ENCODE measurements at places on chromosomes 7 and 10. TPM values are rescaled to one million over a fixed set of nuclear protein-coding genes. Genes with fewer than 3 reads are reported as not detected.

DNA sequence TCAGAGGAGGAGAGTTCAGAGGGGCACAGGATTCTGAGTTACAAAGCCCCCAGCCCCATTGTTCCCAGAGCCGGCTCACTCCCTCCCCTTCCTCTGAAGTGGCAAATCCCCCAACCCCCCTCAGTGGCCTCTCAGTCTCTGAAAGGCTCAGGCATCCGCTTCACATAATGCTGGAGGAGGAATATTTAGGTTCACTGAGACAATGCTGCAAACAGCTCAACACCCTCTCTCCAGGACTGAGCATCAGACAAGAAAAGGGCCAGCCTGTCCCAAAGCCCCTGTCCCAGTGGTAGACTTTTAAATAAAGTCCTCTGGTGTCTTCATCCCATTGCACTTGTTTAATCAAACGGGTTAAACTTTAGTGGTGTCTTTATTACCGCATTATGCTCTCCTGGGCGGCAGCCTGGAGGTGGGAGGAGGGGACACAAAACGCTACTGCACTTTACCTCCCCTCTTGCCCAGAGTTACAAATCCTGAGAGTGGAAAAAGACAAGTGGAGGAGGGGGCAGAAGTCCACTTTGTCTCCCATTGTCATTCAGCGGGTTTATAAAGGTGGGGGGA lies 257.9 kb downstream of the FGFR2 start:
- DNase-seq: no peak

GRCh38 chr7:7077945-7078344 lies 104.4 kb upstream of the C1GALT1 start:
- DNase-seq: no peak

GRCh38 chr10:1686491-1686749 lies 50.9 kb downstream of the ADARB2 start:
- no peak for DNase-seq

GRCh38 chr7:22647451-22648257 lies 79.3 kb upstream of the IL6 start:
- no peak for DNase-seq

GRCh38 chr7:80640846-80641245 lies 2.4 kb downstream of the CD36 start:
- no peak for DNase-seq

- no peak for DNase-seq
Measured at GRCh38 chr7:66178258-66178657, 26.9 kb upstream of the TPST1 start.

GRCh38 chr10:30973737-30974136 lies 57.9 kb downstream of the ZNF438 start:
- DNase-seq: no peak

DNA sequence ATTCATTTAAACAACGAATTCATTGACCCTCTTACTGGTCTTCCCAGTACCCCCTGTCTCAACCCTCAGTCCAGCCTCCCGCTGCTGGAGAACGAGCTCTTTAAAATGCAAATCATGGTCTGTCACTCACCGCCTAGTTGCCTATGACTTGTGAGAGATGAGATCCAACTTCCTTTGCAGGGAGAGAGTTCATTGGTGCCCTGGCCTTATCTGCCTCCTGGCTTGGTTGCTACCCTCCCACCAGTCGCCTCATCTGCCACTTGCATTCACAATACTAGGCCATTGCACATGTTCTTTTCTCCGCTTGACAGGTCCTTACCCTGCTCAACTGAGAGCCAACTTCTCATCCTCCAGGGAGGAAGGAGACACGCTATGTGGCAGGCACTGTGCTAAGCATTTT lies 54.0 kb upstream of the MXI1 start:
- peak; percentile 68 for DNase-seq

DNA sequence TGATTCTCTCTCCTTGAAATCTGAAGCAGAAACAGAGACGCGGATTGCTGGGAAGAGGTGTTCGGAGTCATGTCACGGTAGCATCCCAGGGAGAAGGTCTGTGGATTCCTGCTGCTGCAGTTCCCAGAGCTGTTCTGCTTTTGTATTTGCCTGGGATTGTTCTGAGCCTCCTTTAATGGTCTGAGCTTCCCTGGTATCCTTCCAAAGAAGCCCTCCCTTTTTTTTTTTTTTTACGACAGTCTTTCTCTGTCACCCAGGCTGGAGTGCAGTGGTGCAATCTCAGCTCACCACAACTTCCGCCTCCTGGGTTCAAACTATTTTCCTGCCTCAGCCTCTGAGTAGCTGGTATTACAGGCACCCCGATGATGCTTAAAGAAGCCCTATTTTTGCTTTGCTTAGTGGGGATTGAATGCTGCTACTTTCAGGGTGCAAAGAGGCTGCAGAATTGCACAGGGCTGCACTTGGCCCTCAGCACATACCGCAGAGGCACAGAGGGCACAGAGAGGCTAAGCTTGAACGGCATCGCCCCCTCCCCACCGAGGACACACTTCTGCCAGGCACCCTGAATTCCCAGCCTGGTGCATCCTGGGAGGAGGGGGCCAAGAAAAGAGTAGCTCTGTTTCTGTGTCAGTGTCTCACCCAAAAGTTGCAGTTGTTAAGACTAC lies 208.6 kb upstream of the GALNT17 start:
- no peak for DNase-seq

GRCh38 chr10:113801569-113801968 lies 50.1 kb downstream of the PLEKHS1 start:
- DNase-seq: no peak

GRCh38 chr10:128186959-128187787 lies 61.0 kb upstream of the MKI67 start:
- no peak for DNase-seq

GRCh38 chr10:26937371-26937770 lies 76.6 kb upstream of the ABI1 start:
- DNase-seq: no peak

DNA sequence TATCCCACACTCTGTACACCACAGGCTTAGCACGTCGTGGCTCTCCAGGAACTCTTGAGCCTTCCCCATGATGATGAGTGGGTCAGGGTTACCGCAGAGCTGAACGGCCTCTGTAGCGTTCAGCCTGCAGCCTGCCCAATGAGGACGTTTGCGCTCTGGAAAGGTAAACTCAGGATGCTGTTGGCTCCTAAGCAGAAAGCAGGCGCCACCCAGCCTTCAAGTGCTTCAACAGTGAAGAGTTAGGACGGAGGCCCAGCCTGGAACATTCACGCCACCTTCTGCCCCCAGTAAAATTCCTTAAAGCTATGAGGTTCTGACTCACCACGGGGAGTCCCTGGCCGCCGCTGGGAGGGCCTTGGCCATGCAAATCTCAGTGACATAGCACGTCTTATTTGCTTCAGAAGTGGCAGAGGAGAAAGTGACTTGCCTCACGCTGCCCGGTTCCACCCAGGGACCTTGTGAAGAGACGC lies 161.5 kb upstream of the SH2B2 start:
- peak; percentile 67 for DNase-seq

DNA sequence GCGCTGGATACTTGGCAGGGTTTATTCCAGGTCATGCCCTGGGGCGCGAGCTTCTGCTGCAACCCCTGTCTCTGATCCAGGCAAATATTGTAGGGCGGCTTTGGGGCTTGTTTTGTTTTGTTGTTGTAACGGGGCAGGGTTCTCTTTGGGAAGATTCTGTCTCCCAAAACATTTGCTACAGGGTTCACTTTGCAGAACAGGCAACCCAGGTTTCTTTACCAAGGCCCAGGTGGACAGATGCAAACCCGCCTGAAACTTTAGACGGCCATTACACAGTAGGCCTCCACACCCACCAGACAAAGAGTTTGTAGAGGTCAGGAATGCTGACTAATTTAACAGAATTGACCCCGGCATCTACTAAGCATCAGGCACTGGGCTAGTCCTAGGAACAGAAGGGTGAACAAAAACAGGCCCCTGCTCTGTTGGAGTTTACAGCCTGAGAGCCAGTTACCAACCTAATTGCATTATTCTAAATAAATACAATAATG lies 567 bp upstream of the CDCA7L start:
- no peak for DNase-seq

DNA sequence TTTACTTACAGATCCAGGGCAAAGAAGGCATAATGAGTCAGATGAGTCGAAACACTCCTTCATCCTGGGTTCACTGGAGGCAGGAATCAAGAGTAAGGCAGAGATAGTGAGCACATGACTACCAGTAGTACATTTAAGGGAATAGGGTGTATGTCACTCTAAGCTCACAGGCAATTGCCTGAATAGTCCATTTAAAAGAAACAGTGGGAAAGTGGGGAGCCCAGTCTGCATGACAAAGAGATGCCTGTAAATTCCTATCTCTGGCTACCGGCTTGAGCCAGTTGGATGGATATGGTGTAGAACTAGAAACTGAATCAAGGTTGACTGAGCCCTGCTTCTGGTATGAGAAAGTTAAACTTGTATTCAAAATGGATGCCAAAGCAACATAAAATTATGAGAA lies 861.5 kb upstream of the ZWINT start:
- no peak for DNase-seq

- DNase-seq: no peak
Measured at GRCh38 chr10:9707216-9707615, 1310.5 kb upstream of the CELF2 start.

DNA sequence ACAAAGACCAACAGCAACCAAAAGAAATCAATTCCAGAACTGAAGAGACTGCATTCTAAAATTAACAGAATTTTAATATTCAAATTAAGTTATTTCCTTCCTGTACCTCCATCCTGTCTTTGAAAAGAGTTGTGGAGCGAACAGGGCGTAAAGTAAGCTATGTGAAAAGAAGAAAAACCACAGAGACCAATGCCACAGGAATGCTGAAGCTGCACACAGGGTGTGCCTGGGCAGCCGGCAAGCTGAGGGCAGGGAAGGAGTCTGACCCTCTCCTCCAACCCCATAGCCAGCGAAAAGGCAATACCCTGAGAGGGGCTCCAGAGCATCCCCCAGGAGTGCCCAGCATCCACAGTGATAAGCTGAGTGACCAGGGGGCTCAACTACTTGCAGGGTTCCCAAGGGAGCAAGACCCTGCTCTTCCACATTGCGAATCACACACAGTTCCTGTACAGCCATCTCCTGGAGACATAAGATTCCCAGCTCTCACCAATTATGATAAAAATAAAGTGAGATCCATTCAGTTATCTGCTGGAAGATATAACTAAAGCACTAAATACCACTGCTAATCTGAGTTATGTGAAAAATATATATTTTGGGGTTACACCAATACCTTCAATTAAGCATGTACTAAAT lies 93.8 kb downstream of the PARD3 start:
- no peak for DNase-seq

DNA sequence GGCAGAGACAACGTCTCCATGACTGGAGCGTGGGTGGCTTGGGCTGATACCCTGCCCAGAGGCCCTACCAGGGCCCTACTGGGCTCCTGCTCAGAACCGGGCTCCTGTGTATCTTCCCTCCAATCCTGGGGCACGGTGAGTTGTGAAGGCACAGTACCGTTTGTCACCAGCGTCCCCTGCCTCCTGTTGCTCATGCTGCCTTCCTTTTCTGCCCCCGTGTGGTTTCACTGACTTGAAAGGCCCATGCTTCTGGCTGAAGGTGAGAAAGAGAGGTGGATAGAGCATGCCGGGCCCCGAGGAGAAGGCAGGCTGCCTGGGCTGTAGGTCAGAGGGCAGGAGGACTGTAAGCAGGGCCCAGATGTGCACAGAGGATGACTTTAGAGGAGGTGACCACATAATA lies 9.1 kb upstream of the DMBT1 start:
- no peak for DNase-seq

DNA sequence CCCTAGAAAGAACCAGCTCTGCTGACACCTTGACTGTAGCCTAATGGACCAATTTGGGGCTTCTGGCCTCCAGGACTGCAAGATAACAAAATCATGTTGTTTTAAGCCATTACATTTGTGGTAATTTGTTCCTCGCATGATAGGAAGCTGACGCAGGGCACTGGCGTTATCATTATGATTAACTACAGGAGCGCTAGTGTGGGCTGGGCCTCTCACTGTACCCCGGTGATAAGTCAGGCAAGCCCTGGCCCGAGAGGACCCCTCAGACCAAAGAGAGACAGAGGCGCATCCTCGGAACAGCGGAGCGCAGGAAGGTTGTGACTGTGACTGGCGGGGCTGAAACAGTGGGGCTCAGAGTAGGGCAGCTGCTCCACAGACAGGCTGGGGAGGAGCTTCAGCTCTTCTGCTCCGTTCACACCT lies 150.3 kb upstream of the CHST15 start:
- no peak for DNase-seq

DNA sequence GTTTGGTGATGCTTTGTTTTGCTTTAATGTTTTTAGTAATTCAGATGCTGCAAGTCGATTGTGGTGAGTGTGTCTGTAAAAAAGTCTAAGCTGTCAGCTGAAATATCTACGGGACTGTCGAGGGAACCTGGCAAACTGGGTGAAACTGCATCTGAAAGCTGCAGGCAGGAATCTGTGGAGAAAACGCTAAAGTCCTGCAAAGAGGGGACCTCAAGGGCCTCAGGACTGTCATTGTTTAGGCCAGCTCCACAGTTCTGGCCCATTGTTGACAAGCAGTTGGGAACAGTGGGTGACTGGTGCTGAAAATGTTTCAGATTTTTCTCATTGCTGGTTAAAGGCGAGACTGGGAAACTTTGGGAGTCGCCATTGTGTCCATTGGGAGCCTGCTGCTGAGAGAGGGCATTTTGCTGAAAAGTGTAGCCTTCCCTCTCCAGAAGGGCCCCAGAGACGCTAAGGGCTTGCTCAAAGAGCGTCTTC lies 1.8 kb downstream of the HOXA2 start:
- no peak for DNase-seq

DNA sequence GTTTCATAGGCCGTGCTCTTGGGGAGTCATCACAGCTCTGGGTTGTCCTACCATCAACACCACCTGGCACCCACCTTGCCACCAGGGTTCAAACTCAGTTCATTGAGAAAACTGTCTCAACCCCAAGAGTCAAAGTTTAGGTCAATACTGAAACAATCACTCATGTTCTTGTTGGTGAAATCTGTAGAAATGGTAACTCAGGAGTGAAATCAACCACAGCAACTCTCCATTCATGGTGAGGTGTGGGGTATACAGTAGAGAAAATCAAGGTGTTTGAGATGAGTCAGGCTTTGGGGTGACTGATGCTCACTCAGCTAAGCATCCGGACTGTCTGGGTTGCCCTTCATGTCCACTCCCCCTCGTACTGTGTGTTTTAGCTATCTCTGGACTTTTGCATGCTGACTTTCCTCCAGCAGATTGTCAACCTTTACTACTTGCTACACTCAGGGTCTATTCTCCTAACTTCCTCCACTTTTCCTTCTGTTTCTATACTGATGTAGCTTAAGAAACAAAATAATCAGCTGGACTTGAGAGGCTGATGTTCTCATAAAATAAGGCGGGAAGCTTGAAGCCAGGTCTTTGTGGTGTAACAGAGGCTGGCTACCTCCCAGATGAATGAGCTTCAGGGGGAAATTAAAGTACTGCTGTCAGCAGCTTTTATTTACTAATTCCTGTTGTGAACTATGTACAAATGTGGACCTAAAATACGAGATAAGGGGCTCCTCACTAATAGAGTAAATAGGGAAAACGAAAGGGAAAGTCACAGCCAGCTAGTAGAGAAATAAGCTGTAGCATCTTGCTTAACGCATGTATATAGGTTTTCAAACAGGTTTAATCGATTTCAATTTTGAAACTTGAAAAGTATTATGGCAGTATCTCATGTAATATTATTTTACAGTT lies 173.6 kb upstream of the AKR1E2 start:
- DNase-seq: no peak

The NPSR1 gene
- total RNA-seq: not detected

The ZCWPW1 gene
- total RNA-seq: 8.3 TPM

The WDR37 gene
- 48.5 TPM for total RNA-seq

The CAMK2G gene
- total RNA-seq: 44.9 TPM

The TACC2 gene
- total RNA-seq: 4.5 TPM

The CYP2C19 gene
- total RNA-seq: not detected

The SLC29A4 gene
- total RNA-seq: 2.2 TPM

The GPER1 gene
- 4.1 TPM for total RNA-seq

The SLC16A9 gene
- total RNA-seq: 49.7 TPM

All from spleen (tissue), 13 donors.